CD4-positive, alpha-beta T cell (primary cell): ENCODE measurements at places on chromosomes 3 and 15. TPM values are rescaled to one million over a fixed set of nuclear protein-coding genes. Genes with fewer than 3 reads are reported as not detected.

- no peak overlapping the region for H3K4me3 ChIP-seq
- no peaks in the 10 kb centered on the region for H3K36me3 ChIP-seq
- no peak for DNase-seq
- no peaks in the 10 kb centered on the region for H3K27me3 ChIP-seq
- H3K4me1 ChIP-seq, result no peaks in the 10 kb centered on the region
- no peak overlapping the region for H3K27ac ChIP-seq
Observed at GRCh38 chr3:29291982-29292363, 11.1 kb downstream of the RBMS3 start.

DNA sequence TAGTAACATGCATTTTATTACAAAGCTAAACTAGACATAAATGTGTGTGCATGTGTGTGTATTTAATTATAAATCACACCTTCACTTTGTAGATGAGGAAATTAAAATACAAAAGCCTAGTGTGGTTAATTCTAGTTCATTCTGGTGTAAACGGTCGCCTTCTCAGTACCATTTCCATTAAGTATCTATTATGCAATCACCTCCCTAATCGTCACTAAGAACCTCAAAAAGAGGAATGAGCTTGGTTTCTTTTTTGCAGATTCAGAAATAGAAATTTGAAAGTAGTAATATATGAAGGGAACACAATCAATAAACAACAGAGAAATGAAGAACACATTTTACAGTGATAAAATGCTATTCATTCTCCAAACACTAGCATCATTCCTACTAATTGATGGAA lies 233.2 kb downstream of the ZBBX start:
- H3K27me3 ChIP-seq, result no peaks in the 10 kb centered on the region
- H3K4me3 ChIP-seq, result no peak overlapping the region
- no peak for DNase-seq

DNA sequence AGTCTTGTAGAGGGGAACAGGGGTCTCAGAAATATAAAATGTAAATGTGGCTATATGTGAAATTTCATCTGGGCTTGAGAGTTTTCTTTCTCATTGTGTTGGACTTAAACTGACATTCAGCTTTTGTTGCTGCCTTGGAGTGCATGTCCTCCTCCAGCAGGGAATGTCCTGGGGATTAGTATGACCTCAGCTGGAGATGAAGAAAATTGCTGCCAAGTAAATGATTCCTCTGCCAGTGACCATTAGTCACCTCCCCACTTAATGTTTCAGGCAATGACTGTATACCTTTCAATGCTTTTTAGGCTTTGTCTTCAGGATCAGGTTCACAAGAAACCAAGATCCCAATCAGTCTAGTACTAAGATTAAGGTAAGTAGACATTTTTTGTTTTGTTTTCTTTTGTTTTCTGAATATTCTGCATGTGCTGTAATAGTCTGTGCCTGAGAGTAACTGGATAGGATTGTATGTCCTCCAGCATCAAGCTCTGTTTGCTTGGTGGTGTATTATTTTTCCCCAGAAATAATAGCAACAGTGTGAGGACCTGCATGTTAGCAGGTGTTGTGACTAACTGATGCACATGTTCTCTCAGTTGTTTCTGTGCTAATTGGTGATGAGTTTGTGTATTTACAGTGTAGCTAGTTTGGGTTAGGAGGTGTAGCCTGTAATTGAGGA lies 18.1 kb upstream of the SLC22A13 start:
- no peaks in the 10 kb centered on the region for H3K4me1 ChIP-seq
- H3K36me3 ChIP-seq, result peaks cover 68% of the 10 kb centered on the region
- no peak overlapping the region for H3K4me3 ChIP-seq
- no peak for DNase-seq
- H3K27ac ChIP-seq, result no peak overlapping the region
- no peaks in the 10 kb centered on the region for H3K27me3 ChIP-seq

- no peaks in the 10 kb centered on the region for H3K36me3 ChIP-seq
- no peaks in the 10 kb centered on the region for H3K27me3 ChIP-seq
- H3K27ac ChIP-seq, result no peak overlapping the region
- H3K4me1 ChIP-seq, result no peaks in the 10 kb centered on the region
- no peak overlapping the region for H3K4me3 ChIP-seq
Observed at GRCh38 chr15:38996111-38996631, 431.6 kb upstream of the RASGRP1 start.

- no peak for DNase-seq
- no peaks in the 10 kb centered on the region for H3K4me1 ChIP-seq
- H3K36me3 ChIP-seq, result no peaks in the 10 kb centered on the region
Observed at GRCh38 chr15:57419335-57419734, 43.0 kb downstream of the CGNL1 start.

RLBP1 gene
- total RNA-seq, result not detected
